ENCODE measurements at places on chromosomes 6 and 20.

GRCh38 chr6:1940381-1940780 lies 305.0 kb downstream of the GMDS start:
- no peak for DNase-seq

DNA sequence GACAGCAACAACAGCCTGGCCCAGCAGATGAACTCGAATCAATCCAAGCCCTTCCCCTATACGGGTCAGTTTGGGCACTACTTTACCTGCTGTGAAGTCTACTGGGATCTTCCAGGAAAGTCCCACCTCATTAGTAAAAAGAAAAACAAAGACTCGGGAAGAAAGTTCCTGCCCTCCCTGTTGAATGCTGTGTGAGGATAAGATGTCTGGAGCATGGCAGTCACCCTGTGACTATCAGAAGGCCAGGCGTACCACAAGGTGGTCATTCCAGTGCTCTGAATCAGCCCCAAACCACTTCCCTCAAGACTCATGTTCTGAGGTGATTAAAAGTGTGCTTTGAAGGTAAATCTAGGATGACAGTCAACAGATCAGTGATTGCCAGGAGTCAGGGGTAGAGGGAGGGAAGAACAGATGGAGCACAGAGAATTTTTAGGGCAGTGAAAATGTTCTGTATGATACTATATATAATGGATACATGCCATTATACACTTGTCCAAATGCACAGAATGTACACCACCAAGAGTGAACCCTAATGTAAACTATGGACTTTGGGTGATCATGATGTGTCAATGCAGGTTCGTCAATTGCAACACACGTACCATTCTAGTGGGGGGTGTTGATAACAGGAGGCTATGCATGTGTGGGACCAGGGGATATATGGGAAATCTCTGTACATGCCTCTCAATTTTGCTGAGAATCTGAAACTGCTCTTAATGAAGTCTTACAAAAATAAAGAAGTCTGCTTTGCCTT lies 14.7 kb downstream of the FKBP1A start:
- DNase-seq, result no peak

DNA sequence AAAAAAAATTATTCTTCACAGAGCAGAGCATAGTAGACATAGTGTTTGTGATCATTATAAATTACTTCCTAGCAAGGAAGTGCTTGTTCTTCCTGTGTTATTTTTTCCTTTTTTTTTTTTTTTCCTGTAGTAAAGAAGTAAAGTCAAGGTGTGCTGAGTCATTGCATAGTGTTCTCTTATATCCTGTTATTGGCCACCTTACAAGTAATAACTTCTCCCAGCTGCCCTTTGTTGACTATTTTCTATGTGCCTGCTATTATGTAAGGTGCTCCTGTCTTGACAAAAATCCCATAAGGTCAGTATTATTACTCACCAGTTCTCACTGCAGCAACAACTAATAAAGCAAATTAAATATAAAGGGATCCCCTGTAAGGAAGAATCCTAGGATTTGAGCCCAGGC lies 195.3 kb downstream of the GJA1 start:
- no peak for DNase-seq

GRCh38 chr6:52186075-52186474 lies at the start of gene IL17A:
TSS of gene IL17A (plus strand) at chr6:52186375. CDS start at chr6:52186432, 57 bp downstream.
- DNase-seq, result no peak

DNA sequence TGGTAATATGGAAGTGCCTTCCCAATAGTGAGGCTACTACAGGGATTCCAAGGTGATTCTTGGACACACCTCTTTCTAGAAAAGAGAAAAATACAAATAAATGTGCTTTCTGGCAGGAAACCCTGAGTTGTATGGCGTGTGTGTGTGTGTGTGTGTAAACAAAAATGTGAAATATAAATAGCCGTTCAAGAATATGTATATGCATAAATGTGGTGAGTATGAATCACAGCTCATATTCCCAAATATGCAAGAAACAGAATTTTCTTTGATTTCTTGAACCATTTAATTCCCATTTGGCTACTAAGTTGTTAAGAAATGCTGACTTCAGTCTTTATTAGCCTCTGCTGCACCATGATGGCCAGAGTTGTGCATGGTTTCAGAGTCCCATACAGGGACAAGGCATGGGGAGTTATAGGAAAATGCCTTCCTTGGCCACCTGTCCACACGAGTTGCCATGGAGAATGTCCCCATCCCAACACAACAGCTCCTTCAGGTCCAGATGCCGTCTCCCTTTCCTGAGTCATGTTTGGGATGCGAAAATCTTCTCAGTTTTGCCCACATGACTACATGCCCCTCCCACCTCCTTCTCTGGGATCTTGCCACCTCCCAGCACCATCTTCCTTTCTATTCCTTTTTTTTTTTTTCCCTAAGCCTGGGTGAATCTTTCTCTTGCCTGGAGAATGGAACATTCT lies 312.4 kb upstream of the ECI2 start:
- no peak for DNase-seq

- no peak for DNase-seq
Measured at GRCh38 chr6:52420668-52421358, 671 bp downstream of the EFHC1 start.

GRCh38 chr20:41405436-41405835 lies 38.8 kb upstream of the EMILIN3 start:
- DNase-seq, result no peak

DNA sequence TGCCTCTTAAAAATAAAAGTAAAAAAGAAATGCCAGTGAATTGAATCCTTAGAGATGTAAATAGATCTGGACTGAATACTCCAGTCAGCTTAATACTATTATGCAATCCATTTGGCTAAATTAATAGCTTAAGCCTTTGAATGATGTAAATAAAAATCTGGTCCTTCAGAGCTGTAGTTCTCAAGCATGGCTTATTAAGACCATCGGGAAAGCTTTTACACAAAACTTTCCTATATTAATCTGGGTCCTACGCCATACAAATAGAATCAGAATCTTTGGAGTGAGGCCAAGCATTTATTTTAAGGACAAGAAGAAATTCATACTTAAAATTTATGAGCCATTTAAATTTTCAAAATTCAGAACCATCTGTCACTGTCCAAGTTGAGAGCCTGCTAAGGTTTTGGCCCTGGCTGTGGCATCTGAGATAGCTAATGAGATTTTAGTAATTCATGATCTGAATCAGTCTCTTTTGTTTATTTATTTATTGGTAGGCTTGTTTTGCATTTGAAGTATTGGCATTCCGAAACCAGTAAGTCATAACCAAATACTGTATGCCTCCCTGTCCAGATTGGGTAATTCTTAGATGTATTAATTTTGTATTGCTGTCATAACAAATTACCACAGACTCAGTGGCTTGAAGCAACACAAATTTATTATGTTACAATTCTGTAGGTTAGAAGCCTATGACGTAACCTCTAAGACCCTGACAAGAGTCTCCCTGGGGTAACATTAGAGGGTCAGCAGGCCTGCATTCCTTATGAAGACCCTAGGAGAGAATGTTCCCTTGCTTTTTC lies 228.1 kb upstream of the RAB32 start:
- no peak for DNase-seq

DNA sequence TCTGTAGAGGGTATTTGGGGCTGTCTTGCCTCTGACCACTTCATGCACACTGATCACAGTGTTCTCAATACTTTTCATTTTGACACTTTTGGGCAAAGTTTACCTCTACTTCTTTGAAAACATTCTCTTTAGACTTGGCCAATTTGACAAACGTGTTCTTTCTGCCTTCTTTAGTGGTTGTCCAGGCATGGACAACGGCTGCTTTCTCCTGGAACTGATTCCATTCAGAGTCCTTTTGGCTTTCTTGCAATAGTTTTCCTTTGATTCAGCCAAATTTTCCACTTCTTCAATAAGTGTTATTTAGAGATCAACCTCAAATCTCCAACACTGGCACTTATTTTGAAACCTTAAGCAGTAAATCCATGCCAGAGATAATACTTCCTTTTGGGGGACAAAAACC lies 6.7 kb upstream of the CST9 start:
- DNase-seq, result no peak

DNA sequence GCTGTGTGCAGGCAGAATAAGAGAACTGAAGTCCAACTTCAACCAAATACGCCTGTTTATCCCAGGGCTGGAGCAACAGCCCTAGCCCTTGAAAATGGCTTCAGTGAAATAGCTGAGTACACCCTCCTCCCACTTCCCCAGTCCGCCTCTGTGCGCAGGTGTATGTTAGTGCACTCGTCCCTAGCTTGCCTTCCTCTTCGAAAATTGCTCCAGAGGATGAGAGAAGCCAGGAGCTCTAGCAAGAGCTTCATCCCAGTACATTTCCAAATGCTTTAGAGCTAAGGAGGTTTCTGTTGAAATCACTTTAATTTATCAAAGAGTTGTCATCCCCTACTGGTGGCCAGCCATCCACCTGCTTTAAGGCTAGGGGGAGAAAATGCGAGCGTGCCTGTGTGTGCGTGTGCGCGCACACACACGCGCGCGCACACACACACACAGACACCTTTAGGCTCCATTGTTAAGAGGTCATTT lies 5.4 kb upstream of the POU3F2 start:
- DNase-seq, result no peak

DNA sequence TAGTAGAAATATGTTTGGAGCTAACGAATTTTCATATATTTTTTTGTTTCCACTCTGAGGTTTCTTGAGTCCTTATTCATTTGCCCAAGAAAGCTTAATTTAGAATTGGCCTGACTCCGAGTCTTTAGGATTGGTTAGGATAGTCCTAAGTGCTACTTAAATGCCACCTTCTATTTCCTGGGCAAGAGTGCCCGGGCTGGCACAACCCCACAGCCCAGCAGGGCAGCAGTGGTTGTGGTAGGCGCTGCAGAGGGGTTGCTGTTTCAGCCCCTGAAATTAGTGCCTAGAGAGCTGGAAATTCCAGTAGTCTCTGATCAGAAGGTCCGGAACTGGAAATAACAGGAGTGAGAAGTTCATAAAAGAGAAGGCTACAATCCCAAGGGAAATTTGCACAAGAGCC lies 139.4 kb upstream of the TENT5A start:
- DNase-seq, result no peak

- no peak for DNase-seq
Measured at GRCh38 chr6:16286151-16286522, 47.8 kb downstream of the GMPR start.

DNA sequence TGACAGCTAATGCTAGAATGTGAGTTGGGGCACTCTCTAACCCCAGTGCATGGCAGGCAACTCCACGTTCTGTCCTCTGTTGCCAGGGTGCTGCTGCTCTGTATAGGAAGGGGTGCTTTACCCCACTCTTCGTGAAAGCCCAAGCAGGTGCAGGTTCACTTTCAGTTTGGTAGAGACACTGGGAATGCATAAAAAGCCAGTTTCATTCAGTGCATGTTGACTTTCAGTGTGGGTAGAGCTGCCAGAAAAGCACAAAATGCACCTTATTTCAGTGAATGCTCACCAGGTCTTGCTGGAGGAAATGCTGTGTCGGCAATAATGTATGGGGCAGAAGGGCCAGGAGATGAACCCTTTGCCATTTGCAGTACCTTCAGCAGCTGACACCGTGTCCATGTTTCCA lies 62.1 kb upstream of the ADGRB3 start:
- DNase-seq, result no peak

GRCh38 chr6:54426995-54427394 lies 118.8 kb downstream of the TINAG start:
- DNase-seq, result no peak

DNA sequence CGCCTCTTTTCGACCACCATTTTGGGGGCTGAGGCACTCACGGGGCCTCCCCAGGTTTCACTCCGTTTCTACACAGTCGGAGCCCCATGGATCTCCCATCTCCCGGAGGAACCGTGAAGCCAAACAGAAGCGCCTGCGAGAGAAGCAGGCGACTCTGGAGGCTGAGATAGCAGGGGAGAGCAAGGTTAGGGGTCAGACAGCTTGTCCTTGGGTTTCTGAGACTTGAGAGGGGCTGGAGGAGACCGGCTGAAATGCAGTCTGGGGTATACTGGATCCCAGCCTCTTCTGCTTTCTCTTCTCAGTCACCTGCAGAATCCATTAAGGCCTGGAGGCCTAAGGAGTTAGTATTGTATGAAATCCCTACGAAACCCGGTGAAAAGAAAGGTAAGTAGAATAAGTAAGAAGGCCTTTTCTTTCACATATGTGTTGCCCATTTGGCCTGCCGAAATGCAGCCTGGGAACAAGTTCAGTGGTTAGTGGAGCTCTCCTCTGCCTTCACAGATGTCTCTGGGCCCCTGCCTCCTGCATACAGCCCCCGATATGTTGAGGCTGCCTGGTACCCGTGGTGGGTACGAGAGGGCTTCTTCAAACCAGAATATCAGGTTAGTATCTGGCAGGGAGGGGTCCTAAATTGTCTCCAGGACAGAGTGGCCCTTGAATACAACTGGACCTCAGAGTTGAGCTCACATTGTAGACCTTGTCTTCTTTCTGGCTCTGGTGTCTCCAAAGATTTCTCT lies 984 bp downstream of the VARS2 start:
- no peak for DNase-seq

DNA sequence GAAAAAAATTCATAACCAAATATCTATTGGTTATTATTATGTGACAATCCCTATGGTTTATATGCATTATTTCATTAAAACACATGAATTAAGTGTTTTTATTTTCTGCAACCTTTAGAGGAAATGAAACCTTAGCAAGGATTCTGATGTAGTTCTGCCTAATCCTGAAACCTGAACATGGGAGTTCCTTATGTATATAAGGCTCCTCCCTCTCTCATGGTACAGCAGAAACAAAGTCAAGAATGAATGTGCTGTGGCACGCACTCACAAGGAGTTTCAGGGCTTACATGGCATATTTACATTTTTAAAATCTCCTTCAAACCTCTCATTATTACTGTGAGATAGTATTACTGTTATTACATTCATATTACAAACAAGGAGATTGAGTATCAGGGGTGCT lies 426.4 kb upstream of the CITED2 start:
- DNase-seq, result no peak

DNA sequence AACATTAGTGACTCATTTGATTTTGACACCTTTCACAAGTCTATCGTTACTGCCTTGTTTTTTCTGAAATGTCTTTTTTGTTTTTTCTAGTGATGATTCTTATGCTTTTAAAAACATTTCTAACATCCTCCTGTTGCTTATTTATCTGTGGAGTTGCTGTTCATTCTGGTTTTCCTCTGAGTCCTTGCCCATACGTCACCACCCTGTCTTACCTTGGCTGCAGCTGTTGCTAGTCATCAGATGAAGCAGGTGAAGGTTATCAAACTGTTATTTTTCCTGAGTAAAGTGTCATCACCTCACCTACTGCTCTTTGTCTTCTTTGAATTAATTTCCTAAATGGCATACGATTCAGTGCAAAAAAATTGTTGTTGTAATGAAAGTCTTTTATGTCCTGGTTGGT lies 376.6 kb downstream of the GRIK2 start:
- DNase-seq, result no peak

- no peak for DNase-seq
Measured at GRCh38 chr6:93420163-93420795, 920 bp upstream of the EPHA7 start.
